LHCN-M2 (cell line): ENCODE measurements at places on chromosomes 5 and 9. TPM values are rescaled to one million over a fixed set of nuclear protein-coding genes. Genes with fewer than 3 reads are reported as not detected.

The C9 gene
- total RNA-seq = not detected in 2 replicates

The GHR gene
- 0.26 and 0.46 TPM in 2 replicates for total RNA-seq

The DIPK1B gene
- 0.77 TPM in 1 of 2 replicates, not detected in the other for total RNA-seq

The PIP5KL1 gene
- total RNA-seq = 2.0 and 2.6 TPM in 2 replicates

The FOXD4L5 gene
- 0.06 TPM in 1 of 2 replicates, not detected in the other for total RNA-seq

The PGM5 gene
- total RNA-seq = not detected in 2 replicates

The CCL27 gene
- total RNA-seq = not detected in 2 replicates
